ENCODE measurements at places on chromosomes 12 and 14. TPM values are rescaled to one million over a fixed set of nuclear protein-coding genes. Genes with fewer than 3 reads are reported as not detected.

DNA sequence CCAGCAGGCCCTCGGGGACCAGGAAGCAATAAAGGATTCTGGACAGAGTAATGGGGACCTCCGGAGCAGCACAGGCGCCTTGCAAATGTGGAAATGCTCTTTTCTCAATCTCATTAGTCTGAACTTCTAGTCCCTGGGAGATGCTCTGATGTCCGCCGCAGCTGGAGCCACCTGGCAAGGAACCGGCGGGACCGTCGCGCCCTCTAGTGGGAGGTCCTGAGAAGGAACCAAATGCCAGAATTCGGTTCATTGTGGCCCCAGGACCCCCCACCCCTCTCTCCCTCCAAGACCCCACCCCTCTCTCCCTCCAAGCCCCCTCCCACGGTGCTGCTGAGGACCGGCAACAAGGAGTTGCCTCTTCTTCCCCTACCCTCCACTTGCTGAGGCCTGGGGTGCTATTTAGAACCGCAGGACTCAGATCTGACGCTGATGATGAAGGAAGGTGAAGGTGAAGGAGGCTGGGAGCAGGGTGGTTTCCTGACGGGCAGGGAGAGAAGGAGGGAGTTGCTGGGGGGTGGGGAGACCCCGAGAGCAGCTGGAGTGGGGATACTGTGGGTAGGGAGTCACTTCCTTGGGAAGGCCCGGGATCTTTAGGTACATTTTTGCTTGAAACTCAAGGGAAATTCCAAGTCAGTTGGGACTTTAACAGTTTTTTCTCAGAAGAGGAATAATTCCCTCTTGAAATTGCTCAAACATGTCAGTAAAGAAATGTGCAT lies 42.5 kb downstream of the SMIM41 start:
- H3K4me1 ChIP-seq: no peaks in the 10 kb centered on the region
- H3K27ac ChIP-seq: no peak overlapping the region
- no peaks in the 10 kb centered on the region for H3K27me3 ChIP-seq
- H3K36me3 ChIP-seq: no peaks in the 10 kb centered on the region

DNA sequence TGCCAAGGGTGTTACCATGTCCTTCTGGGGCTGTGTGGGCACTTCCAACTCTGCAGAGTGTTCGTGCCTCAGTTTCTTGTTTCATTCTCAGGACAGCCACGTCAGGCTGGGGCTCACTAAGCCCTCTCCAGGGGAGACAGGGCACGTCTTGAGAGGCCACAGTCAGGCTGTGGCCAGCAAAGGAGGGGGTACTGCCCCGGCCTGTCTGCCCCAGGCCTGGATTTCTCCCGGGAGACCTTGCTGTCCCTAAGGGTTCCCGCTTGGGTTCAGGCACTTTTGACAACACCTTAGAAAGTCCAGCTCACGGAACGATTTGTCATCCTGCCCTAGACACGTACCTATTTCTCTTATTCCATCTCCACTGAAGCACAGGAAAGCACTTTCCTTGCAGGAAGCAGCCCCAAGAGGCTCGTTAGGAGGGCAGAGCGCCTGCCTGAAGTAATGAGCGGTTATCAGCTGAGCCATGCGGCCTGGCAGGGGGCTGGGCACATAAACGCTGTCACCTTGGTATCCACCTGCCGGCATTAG lies 290.4 kb upstream of the RTL1 start:
- no peak overlapping the region for H3K27ac ChIP-seq
- no peaks in the 10 kb centered on the region for H3K4me1 ChIP-seq
- no peaks in the 10 kb centered on the region for H3K36me3 ChIP-seq
- no peak for DNase-seq

DNA sequence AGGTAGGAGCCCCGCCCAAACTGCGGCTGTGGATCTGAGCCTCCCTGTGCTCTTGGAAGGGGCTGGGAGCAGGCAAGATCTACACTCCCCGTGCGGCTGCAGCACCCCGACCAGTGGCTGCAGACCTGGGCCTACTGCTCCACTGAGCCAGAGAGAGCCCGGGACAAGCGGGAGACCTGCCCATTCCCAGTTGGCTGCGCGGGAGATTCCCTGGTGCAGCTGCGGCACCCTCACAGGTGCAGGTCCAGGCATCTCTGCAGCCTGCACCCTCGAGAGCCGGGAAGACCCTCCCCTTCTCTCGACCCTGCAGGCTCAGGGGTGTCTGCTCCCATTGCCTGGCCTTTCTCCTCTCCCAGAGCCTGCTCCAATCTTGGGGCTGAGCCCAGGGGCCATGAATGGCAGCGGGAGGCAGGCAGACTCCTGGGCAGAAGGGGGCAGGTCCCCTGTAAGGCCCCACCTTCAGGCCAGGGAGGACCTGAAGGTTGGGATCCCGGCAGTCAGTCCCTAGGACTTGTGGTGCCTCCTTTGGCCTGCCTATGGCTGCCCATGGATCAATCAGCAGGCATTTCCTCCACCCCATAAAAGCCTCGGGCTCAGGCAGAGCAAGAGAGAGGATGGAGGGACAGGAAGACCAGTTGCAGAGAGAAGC lies 8.8 kb upstream of the A2M start:
- DNase-seq: no peak
- H3K27ac ChIP-seq: peak overlapping the region; percentile 71
- no peak overlapping the region for H3K4me3 ChIP-seq
- no peaks in the 10 kb centered on the region for H3K36me3 ChIP-seq
- no peaks in the 10 kb centered on the region for H3K4me1 ChIP-seq

GRCh38 chr12:131116468-131117117 lies 162.9 kb downstream of the ADGRD1 start:
- no peaks in the 10 kb centered on the region for H3K27me3 ChIP-seq
- H3K4me1 ChIP-seq: no peaks in the 10 kb centered on the region
- H3K4me3 ChIP-seq: no peak overlapping the region
- H3K27ac ChIP-seq: peak overlapping the region; percentile 53

DNA sequence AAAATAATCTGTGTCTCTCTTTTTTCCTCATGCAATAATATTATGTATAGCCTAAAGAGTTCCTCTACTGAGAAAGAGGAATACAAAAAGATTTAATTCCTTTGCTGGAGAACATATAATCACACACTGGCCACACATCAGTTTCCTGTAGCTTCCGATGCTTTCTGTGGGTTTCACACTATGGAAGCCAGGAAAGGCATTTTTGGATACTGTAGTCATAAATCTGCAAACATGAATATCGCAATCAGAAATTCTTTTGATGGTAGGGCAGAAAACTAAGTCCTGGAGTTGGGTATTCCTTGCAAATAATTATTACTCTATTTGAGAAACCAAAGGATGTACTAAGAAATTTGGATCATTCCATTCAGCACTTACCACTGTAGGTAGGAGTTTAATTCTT lies 260.0 kb downstream of the ACSS3 start:
- no peak overlapping the region for H3K27ac ChIP-seq
- no peak overlapping the region for H3K4me3 ChIP-seq
- H3K27me3 ChIP-seq: no peaks in the 10 kb centered on the region
- no peaks in the 10 kb centered on the region for H3K36me3 ChIP-seq
- H3K4me1 ChIP-seq: no peaks in the 10 kb centered on the region
- no peak for DNase-seq

DNA sequence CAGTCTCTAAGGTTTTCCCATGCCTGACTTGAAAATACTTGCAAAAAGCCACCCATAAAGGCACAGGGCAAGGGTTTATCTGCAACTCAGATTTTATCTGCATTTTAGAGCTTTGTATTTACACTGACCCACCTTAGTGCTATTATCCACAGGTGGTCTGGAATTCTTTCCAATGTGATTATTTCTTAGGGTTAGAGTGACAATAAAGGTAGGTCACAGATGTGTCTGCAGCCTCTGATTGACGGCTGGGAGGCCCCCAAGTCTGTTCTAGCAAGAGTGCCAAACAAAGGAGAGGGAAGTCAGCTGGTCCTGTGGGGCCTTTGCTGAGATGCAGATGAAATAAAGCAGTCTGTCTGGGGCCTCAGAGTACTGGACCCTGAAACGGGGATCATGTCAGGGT lies 64.0 kb downstream of the FRMD6 start:
- H3K4me3 ChIP-seq: no peak overlapping the region
- H3K27me3 ChIP-seq: no peaks in the 10 kb centered on the region
- H3K27ac ChIP-seq: no peak overlapping the region
- peaks cover 2% of the 10 kb centered on the region for H3K4me1 ChIP-seq

DNA sequence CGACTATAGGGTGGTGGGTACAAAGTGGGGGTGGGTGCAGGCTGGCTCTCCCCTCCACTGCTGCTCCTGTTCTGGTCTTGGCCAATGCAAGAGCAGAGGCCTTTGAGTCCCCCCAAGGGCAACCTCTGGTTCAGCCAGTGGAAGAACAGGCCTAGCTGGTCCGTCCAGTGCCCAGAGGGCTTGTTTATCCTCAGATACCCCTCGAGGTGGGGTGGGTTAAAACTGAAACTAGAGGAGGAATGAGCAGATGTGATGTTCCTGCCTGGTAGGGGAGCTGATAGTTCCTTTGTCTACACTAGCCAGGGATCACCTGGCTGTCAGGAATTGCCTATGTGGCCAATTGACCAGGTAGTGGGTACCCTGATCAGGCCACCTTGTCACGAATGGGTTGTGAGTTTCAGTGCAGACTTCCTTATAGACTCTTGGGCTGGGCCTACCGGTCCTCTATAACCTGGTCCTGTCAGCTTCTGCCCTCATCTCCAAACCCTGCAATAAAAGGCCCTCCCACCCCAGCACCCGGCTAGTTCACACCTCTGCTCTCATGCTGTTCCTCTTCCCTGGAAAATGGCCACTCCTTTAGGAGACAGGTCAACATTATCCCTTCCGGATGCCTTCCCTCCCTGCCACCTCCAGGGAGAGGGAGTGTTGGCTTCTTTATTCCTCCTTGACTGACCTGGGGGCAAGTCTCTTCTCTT lies 10.7 kb upstream of the HSP90AA1 start:
- no peak overlapping the region for H3K4me3 ChIP-seq
- no peaks in the 10 kb centered on the region for H3K27me3 ChIP-seq
- no peaks in the 10 kb centered on the region for H3K36me3 ChIP-seq
- no peaks in the 10 kb centered on the region for H3K4me1 ChIP-seq
- no peak for DNase-seq

- H3K4me3 ChIP-seq: no peak overlapping the region
- no peaks in the 10 kb centered on the region for H3K27me3 ChIP-seq
- no peaks in the 10 kb centered on the region for H3K4me1 ChIP-seq
- DNase-seq: no peak
These were observed 479.0 kb upstream of the SYT1 start for GRCh38 chr12:78385541-78385940.

GRCh38 chr12:11839091-11839641 lies 189.7 kb downstream of the ETV6 start:
- peak overlapping the region; percentile 22 for H3K27ac ChIP-seq
- no peak for DNase-seq
- no peaks in the 10 kb centered on the region for H3K27me3 ChIP-seq
- no peaks in the 10 kb centered on the region for H3K4me1 ChIP-seq

DNA sequence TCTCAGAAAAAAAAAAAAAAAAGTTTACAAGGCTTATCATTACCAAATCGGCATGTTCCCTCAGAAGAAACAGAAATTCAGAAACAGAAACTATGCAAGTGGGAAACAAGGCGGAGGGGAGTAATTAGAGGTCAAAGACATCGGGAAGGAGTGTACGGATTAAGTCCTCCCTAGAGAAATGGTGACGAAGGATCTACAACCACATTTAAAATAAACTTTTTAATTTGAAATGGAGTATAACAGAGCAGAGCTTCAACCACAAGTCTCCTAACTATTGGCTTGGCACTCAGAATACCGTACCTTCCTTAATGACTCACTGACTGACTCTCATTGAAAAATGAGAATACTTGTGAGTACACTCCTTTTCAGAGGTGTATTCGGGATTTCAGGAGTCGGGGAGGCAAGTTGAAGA lies 908 bp downstream of the ENTPD5 start:
- no peaks in the 10 kb centered on the region for H3K4me1 ChIP-seq
- no peaks in the 10 kb centered on the region for H3K36me3 ChIP-seq
- no peak for DNase-seq
- H3K27ac ChIP-seq: peak overlapping the region; percentile 93
- H3K4me3 ChIP-seq: peak overlapping the region; percentile 82

DNA sequence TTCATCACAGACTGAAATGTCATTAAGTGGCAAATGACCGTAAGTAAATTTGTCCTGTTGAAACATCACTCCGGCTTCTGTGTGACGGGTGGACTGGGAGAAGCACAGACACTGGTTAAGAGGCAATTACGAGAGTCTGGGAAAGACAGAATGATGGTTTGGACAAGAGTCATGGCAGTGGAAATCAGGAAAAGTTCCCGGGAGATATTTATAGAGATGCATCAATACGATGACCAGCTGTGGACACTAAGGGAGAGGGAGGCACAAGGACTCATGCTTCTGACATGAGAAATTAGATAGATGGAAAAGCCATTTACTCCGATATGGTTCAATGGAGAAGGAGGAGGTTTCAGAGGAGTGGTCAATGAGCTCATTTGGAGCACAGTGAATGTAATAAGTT lies 27.3 kb downstream of the CKAP4 start:
- H3K4me3 ChIP-seq: no peak overlapping the region
- no peak overlapping the region for H3K27ac ChIP-seq
- H3K27me3 ChIP-seq: no peaks in the 10 kb centered on the region
- H3K4me1 ChIP-seq: no peaks in the 10 kb centered on the region

The IQSEC3 gene
- 2.9 TPM for total RNA-seq

The CCDC38 gene
- not detected for total RNA-seq

The INTS13 gene
- total RNA-seq: 13.8 TPM

The KIF5A gene
- total RNA-seq: 5.1 TPM

The RASSF9 gene
- 10.0 TPM for total RNA-seq

The HNF1A gene
- 11.8 TPM for total RNA-seq

All from uterus (tissue), 4 donors.